AG04450 (cell line): ENCODE measurements at places on chromosomes 11 and 22. TPM values are rescaled to one million over a fixed set of nuclear protein-coding genes. Genes with fewer than 3 reads are reported as not detected.

- DNase-seq: no peak
Observed at GRCh38 chr11:90341986-90342385, 119.1 kb upstream of the CHORDC1 start.

GRCh38 chr11:6404342-6405051, 14.2 kb downstream of the SMPD1 start:
- no peak for DNase-seq

- DNase-seq: no peak
Observed at GRCh38 chr22:31259798-31260473, 32.4 kb downstream of the PIK3IP1 start.

GRCh38 chr22:41198027-41198580, 7.0 kb upstream of the L3MBTL2 start:
- no peak for DNase-seq

- DNase-seq: no peak
Observed at GRCh38 chr11:118263695-118264568, at the start of gene MPZL2. MPZL2 (minus strand) TSS chr11:118264297; CDS start chr11:118264153, 144 bp downstream.

DNA sequence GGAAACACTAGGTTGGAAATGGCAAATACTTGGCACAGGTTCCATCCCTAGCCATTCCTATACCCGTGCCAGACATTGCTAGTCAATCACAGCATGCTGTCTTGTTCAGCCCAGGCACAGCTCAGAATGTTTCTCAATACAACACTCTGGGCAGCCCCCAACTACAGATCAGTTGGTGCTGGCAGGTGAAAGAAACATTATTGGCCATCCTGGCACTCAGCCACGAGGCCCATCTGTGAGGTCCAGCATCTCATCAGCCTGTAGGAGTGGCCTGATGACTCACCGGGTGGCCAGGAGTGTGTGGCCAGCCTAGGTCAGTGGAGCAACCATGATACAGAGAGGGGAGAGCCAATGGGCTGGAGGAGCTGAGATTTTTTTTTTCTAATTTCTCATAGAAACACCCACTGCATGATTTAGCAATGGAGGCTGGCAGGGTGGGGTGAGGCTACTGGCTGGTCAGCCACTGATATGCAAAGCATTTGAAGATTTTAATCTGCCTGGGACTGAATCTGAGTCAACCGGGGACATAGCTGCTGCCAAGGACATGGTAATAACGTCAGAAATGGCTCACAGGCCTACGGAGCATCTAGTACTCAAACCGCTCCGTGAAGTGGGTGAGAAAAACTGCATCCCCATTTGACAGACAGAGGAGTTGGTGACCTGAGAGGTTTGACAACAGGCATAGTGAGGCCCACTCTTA, 5.4 kb downstream of the MYO18B start:
- peak; percentile 36 for DNase-seq

DNA sequence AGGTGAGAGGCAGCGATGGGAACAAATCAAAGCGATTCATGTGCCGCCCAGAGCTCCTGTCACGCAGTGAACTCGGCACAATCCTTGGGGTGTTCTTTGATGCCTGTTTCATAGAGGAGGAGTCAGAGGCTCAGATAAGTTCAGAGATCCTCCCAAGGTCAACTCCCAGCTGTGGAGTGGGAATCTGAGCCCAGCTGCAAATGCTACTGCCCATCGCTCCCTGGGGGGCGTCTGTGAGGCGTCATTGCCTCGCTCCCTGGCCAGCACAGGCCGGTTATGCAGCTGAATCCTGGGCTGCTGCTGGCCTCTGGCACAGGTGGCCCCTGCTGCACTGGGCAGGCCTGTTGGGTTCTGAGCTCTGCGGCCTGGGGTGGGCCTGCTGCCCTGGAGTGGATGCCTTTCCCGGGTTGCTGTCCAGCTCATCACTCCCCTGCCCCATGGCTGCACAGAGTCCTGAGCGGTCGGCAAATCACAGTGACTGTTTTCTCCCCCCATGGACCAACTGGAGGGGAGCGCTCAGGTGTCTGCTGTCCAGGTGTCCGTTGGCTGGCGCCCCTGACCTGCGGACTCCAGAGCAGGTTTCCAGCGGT, 36.3 kb upstream of the SHISAL1 start:
- no peak for DNase-seq

GRCh38 chr22:35451592-35451991, 51.7 kb downstream of the MCM5 start:
- DNase-seq: no peak

GRCh38 chr11:118129471-118130172, 23.0 kb downstream of the SCN4B start:
- no peak for DNase-seq

DNA sequence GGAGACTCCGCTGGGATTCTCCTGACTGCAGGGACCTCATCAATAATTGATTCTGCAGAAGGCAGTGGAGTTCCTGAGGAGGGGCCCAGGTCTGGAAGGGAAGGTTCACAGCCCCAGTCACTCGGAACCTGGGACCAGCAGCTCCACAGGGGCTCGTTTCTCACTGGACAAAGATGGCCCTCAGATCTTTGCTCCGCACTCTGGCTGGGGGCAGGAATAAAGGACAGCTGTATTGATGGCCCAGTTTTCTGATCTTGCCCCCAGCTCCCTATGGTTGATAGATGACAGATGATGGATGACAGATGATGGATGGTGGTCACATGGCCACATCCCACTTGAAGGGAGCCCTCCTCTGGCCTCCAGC, 11.3 kb upstream of the BCR start:
- no peak for DNase-seq

DNA sequence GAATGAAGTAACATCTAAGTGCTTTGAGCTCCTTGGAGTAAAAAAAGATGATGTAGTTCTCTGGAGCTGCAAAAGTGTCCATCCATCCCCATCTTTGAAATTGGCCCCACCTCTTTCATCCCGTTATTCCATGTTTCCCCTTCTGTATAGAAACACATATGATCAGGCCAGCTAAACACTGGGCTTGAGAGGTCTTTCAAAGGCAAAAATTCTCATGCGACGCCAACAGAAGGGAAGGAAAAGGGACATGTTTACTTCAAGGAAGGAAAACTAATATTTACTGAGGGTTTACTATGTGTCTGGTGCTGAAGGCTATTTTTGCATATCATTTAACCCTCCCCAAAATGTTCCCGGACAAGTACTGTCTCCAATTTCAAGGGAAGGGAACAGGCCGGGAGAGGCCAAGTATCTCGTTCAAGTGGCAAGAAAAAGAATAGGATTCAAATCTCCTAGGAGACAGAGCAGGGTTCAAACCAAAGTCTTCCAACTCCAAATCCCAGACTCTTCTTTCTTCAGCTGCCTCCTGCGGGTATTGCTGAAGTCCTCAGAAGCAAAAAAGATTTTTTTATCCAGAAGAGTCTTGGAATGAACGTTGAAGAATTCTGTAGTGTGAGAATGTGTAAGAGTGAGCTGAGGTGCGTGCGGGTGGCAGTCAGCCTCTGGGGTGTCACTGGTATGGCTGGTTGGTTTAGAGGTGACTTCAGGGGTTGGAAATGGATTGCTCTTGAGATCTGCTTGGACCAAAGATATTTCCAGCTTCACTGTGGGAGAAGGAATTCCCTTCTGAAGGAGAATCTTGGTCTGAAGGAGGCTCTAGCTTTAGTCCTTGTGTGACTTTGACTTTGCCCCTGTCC, 10.1 kb downstream of the TECTA start:
- DNase-seq: no peak

GRCh38 chr11:105324156-105324555, 184.6 kb upstream of the CARD18 start:
- no peak for DNase-seq

DNA sequence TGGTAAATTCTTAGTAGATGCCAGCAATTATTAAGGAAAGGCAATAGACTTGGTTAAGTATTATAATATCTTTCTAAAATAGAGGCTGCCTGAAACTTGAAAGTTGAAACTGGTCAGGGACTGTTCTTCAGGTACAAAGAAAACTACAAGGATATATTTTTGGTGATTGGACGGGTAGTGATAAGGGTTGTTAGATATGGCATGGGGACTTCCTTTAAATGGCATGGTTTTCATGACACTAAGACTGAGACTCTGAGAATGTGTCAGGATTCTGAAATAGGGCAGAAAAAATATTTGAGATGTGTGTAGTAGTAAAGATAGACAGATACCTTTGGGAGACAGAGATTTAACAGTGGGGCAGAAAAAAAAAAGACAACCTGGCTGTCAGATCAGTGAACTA, 108.4 kb upstream of the SLC5A12 start:
- DNase-seq: no peak

GRCh38 chr11:119693253-119693815, 35.7 kb downstream of the NECTIN1 start:
- DNase-seq: no peak

- DNase-seq: no peak
Observed at GRCh38 chr11:8075119-8075726, 5.8 kb upstream of the TUB start.

GRCh38 chr11:74212533-74212932, 41.4 kb downstream of the PPME1 start:
- no peak for DNase-seq

- no peak for DNase-seq
Observed at GRCh38 chr11:118396097-118396501, 5.3 kb upstream of the ATP5MG start.

GRCh38 chr11:77201370-77201769, 73.3 kb downstream of the MYO7A start:
- no peak for DNase-seq

DNA sequence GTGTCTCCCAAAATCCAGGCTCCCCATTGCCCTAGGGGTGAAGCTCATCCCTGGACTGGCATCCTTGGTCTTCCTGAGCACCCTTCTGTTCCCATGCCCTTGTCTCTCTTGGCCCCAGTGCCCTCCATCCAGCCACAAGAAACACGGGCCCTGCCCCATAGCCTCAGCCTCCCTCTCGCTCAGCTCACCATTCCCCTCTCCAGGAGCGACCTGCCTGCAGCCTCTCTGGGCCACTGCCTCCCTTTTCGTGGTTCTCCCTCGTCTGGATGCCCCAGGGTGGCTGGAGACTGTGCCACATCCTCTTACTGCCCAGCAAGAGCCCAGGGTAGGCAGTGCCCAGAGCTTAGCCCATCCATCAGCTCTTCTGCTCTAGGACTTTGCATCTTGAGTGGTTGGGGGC, 532.1 kb downstream of the TBC1D22A start:
- DNase-seq: no peak

MS4A3 gene
- polyA plus RNA-seq: not detected in 2 replicates

SCARF2 gene
- 7.3 and 10.5 TPM in 2 replicates for polyA plus RNA-seq

CRYBB1 gene
- polyA plus RNA-seq: not detected in 2 replicates

TPBGL gene
- 0.02 TPM in 1 of 2 replicates, not detected in the other for polyA plus RNA-seq

WNT11 gene
- not detected in 2 replicates for polyA plus RNA-seq
